GOT3 (cell line): ENCODE measurements at places on chromosomes 3 and 15.

- DNase-seq: no peak
Observed at GRCh38 chr3:13111873-13112520, 38.8 kb upstream of the IQSEC1 start.

DNA sequence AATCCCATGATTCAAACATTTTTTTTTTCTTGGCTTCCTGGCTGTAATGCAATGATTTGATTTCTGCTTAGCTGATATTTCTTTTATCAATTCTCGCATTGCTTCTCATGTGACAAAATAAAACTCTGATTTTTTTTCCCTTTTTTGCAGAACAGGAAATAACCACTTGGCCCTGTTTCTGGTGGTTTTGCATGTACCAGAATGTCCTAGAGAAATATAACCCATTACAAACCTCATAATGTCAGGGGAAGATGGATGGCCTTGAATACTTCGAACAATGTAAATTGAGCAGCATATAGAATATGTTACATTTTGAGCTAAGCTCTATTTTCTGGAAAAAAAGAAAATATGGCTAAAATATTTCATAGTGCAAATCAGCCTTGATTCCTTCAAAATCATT, 275.6 kb downstream of the RAP2B start:
- no peak for DNase-seq

- no peak for DNase-seq
Observed at GRCh38 chr3:4409415-4409814, 57.7 kb downstream of the SUMF1 start.

GRCh38 chr3:112734171-112734570, 93.2 kb upstream of the CCDC80 start:
- no peak for DNase-seq

GRCh38 chr3:150379469-150379868, 28.6 kb upstream of the TSC22D2 start:
- DNase-seq: no peak

GRCh38 chr3:125051715-125052581, 3.8 kb downstream of the HEG1 start:
- DNase-seq: no peak

DNA sequence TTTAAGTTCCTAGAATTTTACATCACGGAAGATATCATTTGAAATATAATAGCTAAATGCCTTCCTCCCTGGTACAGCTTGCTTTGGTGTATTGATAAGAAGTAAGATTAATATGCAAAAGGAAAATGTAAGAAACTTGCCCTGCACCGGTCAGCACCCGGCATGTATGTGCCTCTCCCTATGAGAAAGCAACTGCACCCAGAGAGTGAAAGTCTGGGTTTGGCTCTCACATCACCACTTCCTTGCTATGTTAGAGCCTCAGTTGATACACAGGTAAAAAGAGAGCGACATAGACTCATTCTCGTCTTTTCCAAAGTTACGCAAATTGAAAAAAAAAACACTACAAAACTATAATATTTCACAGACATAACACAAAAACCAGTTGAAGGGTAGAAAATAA, 96.7 kb downstream of the FOXP1 start:
- DNase-seq: no peak

- DNase-seq: no peak
Observed at GRCh38 chr15:65642594-65642993, 20.9 kb downstream of the SLC24A1 start.

GRCh38 chr3:56157693-56158362, 310.4 kb downstream of the ERC2 start:
- no peak for DNase-seq

- DNase-seq: no peak
Observed at GRCh38 chr3:42129014-42129953, 38.1 kb downstream of the TRAK1 start.

GRCh38 chr3:70963431-70964275, 619.9 kb downstream of the FOXP1 start:
- DNase-seq: no peak

GRCh38 chr3:133563186-133563591, 10.3 kb upstream of the CDV3 start:
- no peak for DNase-seq

- no peak for DNase-seq
Observed at GRCh38 chr3:193974671-193975535, 161.0 kb upstream of the HES1 start.

GRCh38 chr3:151998744-151999143, 125.3 kb downstream of the SUCNR1 start:
- no peak for DNase-seq

GRCh38 chr3:152259468-152259867, 9.3 kb upstream of the MBNL1 start:
- DNase-seq: no peak
